ENCODE measurements at places on chromosomes 3 and 15. TPM values are rescaled to one million over a fixed set of nuclear protein-coding genes. Genes with fewer than 3 reads are reported as not detected.

LRRC31 gene
- total RNA-seq: not detected

TJP1 gene
- 81.0 TPM for total RNA-seq

DNA sequence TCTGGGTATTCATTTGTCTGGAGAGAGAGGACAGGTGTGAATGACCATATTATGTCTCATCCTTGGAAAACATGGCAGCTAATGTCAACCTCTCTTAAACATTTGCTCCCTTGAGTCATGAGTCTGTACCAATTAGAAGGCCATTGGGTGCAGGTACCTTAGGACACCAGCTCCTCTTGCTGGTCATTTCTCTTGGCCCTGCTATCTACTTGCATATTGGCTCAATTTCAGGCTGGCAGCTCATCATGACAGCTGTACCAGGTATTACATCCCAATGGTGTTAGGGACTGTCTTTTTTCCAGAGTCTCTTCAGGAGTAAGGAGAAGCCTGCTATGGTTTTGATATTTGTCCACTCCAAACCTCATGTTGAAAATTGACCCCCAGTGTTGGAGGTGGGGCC lies 92.2 kb upstream of the ANKRD28 start:
- no peak for DNase-seq
- no peaks in the 10 kb centered on the region for H3K27me3 ChIP-seq
- no peaks in the 10 kb centered on the region for H3K36me3 ChIP-seq
- H3K27ac ChIP-seq: no peak overlapping the region

DNA sequence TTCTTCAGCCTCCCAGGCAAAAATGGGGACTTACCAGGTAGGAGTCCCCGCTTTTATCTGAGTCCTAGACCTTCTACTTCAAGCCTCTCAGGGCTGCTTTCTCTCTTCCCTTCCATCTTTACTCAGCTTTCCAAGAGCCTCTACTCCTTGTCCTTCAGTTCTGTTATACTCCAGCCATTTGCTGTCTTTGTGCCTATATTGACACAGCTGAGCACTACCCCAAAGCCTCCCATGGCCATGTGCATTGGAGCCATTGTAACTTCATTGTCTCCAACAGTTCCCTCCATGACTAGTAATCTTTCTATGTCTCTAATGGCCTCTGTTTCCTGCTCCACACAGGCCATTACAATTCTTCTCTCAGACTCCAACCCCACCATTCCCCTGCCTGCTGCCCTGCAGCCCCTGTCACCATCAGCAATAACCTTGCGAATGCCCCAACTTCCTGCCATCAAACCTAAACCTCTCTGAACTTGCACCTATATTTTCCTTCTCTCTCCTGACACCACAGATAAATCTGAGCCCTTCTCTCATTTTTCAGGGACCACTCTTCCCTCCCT lies 77.9 kb upstream of the ADPGK start:
- no peaks in the 10 kb centered on the region for H3K27me3 ChIP-seq
- H3K27ac ChIP-seq: no peak overlapping the region
- no peaks in the 10 kb centered on the region for H3K4me1 ChIP-seq

GRCh38 chr3:11721479-11721878 lies 77.8 kb upstream of the VGLL4 start:
- H3K27ac ChIP-seq: no peak overlapping the region
- DNase-seq: no peak
- no peaks in the 10 kb centered on the region for H3K36me3 ChIP-seq
- no peaks in the 10 kb centered on the region for H3K27me3 ChIP-seq

- no peaks in the 10 kb centered on the region for H3K27me3 ChIP-seq
- H3K36me3 ChIP-seq: no peaks in the 10 kb centered on the region
- no peaks in the 10 kb centered on the region for H3K4me1 ChIP-seq
- H3K27ac ChIP-seq: no peak overlapping the region
- no peak for DNase-seq
These were observed 72.0 kb upstream of the IQSEC1 start for GRCh38 chr3:13145131-13145825.

GP9 gene
- total RNA-seq: not detected

- H3K4me1 ChIP-seq: no peaks in the 10 kb centered on the region
- no peak overlapping the region for H3K27ac ChIP-seq
- DNase-seq: no peak
- H3K36me3 ChIP-seq: no peaks in the 10 kb centered on the region
- no peaks in the 10 kb centered on the region for H3K27me3 ChIP-seq
These were observed 31.0 kb upstream of the ZCWPW2 start for GRCh38 chr3:28317438-28318022.
